Progenitor cell of endocrine pancreas (in vitro differentiated cells): ENCODE measurements at places on chromosomes 4 and X. TPM values are rescaled to one million over a fixed set of nuclear protein-coding genes. Genes with fewer than 3 reads are reported as not detected.

SLC16A2 gene
- total RNA-seq: 9.0 and 11.1 TPM in 2 replicates

CAPN6 gene
- total RNA-seq: 96.5 and 104 TPM in 2 replicates

TEC gene
- 3.4 and 4.0 TPM in 2 replicates for total RNA-seq

DMP1 gene
- not detected in 2 replicates for total RNA-seq

- DNase-seq: no peak
Observed at GRCh38 chrX:85977218-85977617, 70.1 kb downstream of the CHM start.

GRCh38 chr4:67366311-67366861 lies 178.9 kb downstream of the CENPC start:
- no peak for DNase-seq

- DNase-seq: no peak
Observed at GRCh38 chr4:75251547-75251946, 262.7 kb downstream of the RCHY1 start.

DNA sequence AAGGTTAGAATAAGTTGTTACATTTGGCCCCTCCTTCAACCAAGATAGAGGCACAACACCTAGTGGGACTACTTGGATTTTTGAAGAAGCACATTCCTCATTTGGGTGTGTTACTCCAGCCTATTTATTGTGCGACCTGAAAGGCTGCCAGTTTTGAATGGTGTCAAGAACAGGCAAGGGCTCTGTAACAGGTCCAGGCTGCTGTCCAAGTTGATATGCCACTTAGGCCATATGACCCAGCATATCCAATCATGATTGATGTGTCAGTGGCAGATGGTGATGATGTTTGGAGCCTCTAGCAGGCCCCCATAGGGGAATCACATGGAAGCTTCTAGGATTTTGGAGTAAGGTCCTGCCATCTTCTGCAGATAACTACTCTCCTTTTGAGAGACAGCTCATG lies 35.5 kb upstream of the UGT2B4 start:
- no peak for DNase-seq

GRCh38 chrX:154365052-154365600 lies 9.3 kb downstream of the FLNA start:
- DNase-seq: no peak

DNA sequence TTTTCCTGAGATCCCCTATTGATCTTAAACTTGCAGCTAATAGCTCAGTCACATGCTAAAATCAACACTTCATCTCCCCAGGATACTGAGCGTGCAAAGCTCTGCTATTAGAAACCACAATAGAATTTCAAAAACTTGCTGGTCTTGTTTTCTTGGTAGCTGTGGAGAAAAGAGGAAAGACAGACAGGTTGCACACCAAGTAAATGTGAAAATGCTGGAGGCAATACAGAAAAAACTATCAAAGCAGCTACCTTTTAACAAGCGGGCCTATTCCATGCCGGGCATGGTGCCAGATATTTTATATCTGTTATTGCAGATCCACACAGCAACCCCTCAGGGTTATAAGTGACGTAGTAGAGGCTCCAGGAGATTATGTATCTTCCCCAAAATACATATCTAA lies 171.9 kb downstream of the DCTD start:
- DNase-seq: no peak

DNA sequence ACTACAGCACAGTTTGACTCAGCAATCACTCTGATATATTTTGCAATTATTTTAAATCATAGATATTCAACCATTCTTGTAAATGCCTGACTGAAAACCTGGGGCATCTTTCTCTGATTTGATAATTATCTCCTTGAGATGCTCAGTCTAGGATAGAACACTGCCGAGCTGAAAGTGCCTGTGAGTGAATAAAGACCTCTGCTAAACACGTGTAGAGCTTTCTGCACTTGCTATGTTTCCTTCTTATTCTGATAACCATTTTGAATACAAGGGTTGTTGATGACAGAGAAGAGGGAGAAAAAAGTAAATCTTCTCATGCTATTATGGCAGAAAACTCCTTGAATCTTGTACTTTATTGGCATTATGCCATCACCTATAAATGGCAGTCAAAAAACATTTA lies 1843.4 kb upstream of the IGFBP7 start:
- no peak for DNase-seq

- DNase-seq: no peak
Observed at GRCh38 chr4:118997601-118998000, 108.9 kb downstream of the SYNPO2 start.

GRCh38 chr4:146592019-146592418 lies 46.7 kb upstream of the POU4F2 start:
- no peak for DNase-seq
